ENCODE measurements at places on chromosomes 1 and 21.

DNA sequence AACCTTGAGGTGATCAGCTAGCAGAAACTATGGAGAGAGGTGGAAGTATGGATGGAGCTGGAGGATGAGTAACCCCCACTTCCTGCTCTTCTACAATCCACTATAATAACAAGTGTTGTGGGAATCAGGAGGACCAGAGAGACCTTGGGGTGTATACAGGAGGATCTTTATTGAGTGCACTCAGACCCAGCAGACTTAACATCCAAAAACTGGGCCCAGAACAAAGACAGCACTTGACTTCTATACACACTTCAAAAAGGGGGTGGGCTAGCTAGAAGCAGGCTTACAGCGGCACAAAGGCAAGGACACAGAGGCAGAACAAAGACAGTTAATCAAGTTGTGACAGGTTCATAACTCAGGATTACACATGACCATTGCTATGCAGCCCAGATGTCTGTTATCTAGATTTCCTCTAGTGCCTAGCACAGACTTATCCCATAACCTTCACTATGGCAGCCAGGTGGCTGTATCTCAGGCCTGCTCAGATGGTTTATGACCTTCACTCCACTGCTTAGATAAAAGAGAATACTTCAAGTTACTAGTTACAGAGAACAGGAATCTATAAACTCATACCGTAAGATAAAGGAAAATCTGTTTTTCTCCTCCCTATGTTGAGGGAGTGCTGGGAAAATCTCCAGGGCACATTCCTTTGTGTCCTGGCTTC lies 36.1 kb upstream of the PADI2 start:
- DNase-seq = no peak

DNA sequence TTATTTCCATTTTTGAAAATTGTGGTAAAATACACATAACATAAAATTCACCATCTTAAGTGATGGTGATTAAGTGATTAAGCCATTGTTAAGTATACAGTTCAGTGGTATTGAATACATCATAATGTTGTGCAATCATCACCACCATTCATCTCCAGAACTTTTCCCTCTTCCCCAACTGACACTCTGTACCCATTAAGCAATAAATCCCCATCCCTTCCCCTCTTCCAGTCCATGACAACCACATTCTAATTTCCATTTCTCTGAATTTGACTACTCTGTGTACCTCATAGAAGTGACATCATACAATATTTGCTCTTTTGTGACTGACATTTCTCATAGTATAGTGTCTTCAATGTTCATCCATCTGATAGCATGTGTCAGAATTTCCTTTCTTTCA lies 124.8 kb downstream of the DISC1 start:
- no peak for DNase-seq

- DNase-seq = no peak
Measured at GRCh38 chr1:83083589-83084224, 915.2 kb downstream of the TTLL7 start.

- DNase-seq = no peak
Measured at GRCh38 chr21:37742532-37742931, 173.7 kb downstream of the KCNJ6 start.

GRCh38 chr1:209755926-209756614 lies at the start of gene TRAF3IP3:
TRAF3IP3 (plus strand) TSS chr1:209756053; CDS start chr1:209760040, 3,987 bp downstream.
- no peak for DNase-seq

- no peak for DNase-seq
Measured at GRCh38 chr1:240351690-240352089, 260.0 kb downstream of the FMN2 start.

- no peak for DNase-seq
Measured at GRCh38 chr1:194159941-194160340, 973.5 kb upstream of the B3GALT2 start.

DNA sequence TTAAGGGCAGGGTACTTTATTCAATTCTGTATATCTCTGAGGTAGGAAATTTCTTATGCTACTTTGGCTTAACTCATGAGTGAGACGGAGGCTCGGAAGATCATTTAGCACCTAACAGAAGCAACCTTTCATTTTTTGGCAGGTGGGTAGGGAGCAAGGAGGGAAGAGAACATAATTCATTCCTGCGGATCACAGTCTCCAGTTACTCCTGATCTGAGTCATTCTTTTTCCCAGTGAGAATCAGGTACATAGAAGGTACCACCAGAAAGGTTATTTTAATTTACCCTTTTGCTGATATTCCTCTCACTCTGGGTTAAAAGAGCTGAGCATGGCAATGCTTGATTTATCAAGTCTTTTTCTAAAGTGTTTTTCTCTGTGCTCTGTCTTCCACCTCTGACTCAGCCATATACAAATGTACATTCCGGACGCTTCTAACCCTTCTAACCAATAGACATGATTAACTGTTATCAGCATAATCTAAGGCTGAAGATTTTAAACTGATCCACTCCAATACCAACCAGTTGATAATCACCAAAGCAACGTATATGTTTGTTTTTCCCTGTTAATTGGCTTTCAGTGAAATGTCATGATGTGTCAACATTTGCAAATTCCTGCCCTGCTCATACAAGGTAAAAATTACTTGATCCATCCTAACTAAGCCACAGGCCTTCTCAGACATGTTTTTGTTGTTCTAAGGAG lies 271.7 kb downstream of the DUSP10 start:
- no peak for DNase-seq

DNA sequence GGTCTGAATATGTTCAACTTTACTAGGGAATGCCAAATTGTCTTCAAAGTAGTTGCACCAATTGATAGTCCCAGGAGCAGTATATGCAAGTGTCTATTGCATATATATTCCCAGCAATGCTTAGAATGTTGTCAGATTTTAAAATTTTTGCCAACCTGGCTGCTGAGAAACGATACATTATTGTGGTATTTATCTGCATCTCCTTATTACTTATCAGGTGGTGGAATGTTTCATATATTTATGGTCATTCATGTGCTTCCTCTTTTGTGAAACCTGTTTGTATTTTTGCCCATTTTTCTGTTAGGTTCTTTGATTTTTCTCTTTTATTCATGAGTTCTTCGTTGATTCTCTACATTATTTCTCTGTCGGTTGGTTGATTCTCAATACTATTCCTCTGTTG lies 39.5 kb downstream of the COLGALT2 start:
- no peak for DNase-seq

GRCh38 chr1:90400131-90400530 lies 317.0 kb downstream of the BARHL2 start:
- DNase-seq = no peak

DNA sequence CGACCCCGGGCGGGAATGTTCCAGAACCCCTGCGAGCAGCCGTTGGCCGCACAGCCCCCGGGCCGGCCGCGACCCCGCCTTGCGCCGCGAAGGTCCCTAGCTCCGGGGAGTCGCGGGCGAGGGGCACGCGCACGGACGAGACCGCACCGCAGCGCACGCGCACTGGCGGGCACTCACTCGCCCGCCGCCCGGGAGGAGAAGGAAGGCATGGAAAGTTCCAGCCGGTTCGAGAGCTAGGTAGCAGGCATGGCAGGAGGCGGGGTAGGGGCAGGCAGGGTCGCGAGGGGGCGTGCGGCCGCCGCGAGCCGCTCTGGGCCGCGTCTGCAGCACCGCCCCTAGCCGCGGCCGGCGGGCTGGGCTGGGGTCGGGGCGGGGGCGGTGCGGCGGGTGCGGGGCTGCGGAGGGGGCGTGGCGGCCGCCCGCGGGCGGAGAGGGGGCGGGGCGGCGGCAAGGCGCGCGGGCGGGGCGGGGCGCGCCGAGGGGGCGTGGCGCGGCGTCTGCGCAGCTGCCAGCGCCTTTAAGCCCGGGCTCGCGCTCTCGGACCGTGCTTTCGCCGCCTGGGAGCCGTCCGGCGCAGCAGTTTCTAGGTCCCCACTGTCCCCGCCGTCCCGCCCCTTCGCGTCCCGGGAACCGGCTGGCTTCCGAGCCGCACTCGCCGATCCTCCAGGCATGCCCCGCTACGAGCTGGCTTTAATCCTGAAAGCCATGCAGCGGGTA lies at the start of the genes MRPS6 and SLC5A3:
TSS of gene MRPS6 (plus strand) at position 547 of the 717 bp plus-strand sequence. CDS start at position 670, 123 bp downstream.
TSS of gene SLC5A3 (plus strand) at position 547 of the 717 bp plus-strand sequence. CDS start 21,621 bp downstream, outside the sequence.
- DNase-seq = peak; percentile 82

DNA sequence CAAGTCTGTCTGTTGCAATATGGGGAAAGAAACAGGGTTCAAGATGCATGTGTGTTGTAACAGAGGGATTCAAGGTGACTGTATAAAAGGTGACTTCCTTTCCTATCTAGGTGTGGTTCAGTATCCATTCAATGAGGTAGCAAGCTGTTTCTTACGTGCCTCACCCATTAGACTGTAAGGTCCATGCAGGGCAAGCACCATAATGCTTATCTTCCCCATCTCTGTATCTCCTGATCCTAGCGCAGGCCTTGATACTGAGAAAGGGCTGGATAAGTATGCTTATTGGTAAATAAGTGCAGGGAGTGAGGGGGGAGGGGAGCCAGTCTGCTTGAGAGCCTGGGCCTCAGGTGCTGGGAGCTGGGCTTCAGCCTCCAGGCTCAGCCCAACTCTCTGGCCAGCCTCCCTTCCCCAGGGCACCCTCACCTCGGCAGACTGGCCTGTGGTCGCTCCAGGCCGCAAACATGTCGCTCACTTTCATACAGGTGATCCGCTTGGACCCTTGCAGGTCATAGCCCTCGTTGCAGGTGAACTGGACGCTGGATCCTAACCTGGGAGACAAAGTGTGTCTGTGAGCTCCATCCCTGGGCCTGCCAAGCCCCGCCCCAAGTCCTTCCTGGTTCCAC lies 44.5 kb upstream of the HMGB4 start:
- DNase-seq = no peak
